NT2/D1 (cell line): ENCODE measurements at places on chromosomes 1 and 21.
A peak's percentile ranks its signal among the peaks of the same experiment; 100 is the strongest.

GRCh38 chr1:73556270-73556669 lies 641.7 kb downstream of the LRRIQ3 start:
- DNase-seq = no peak

DNA sequence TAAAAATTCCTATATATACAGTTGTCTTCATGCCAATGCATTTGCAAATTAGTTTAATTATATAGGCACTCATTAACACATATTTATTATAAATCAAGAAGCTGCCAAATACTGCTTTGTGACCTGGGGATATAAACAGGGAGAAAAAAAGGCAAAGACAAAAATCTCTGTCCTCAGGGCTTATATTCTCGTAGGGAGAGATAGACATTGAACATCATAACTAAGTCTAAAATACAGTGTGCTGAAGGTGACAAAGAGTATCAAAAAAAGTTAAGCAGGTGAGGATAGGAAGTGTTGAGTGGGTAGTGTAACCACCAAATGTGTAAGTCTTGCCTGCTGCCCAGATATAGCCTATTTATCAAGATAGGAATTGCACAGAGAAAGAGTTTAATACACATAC lies 40.7 kb upstream of the LYPLAL1 start:
- DNase-seq = no peak

GRCh38 chr1:227897704-227898438 lies 49.9 kb downstream of the WNT9A start:
- no peak for DNase-seq

DNA sequence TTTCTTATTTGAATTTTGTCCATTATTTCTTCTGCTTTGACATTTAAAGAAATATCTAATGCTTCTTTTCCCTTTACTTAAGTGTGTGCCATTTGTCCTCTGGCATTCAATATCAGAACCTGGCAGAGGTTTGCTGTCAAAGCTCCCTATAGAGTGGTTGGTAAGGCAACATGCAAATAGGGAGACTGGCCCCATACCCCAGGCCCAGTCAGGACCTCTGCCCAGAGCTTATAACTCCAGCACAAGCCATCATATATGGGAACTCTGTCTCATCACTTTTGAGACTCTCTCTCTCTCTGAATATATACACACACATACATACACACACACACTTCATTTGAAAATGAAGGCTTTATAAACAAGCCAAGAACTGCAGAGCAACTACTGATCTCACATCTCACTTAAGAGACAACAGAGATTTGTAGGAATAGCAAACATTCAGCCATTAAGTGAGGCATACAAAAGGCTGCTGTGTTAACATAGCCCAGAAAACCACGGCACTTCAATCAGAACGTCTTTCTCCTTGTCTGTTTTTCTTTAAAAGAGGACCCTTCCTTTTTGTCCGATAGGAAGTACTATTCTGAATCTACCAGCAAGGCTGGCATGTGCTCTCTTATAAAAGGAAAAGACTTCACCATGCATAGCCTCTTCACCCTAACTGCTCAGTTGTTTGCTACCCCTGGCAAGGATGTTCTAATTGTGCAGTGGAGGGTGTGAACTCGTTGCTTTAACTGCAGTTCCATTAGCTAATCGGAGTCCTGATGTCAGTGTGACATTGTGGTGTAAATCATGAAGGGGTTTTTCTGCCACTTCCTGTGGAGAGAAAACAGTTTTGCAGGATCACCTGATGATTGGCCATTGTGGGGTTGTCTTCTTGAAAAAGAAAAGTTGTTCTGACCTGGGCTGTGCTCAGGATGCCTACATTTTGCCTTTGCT lies 101.7 kb downstream of the NR5A2 start:
- peak; percentile 57 for DNase-seq

- DNase-seq = no peak
These were observed 4.1 kb upstream of the LCE7A start for GRCh38 chr1:152855661-152856060.

- DNase-seq = no peak
These were observed 973.5 kb upstream of the B3GALT2 start for GRCh38 chr1:194159941-194160340.

DNA sequence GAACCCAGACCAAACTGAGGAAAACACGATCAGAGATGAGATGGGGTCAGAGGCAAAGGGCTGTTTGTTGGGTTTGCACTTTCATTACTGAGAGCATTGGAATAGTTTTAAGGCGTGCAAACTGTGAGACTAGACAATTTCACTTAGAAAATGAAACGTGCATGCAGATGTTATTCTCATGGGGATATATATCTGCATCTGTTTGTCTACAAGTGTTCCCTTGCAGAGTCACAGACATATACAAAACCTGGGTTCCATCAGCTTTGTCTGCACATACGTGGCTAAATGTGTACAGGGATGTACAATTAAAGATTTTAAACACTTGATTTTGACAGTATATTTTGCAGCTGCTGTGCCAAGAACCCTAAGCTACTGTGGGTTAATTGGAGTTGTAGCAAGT lies 355.4 kb downstream of the KIF26B start:
- no peak for DNase-seq

DNA sequence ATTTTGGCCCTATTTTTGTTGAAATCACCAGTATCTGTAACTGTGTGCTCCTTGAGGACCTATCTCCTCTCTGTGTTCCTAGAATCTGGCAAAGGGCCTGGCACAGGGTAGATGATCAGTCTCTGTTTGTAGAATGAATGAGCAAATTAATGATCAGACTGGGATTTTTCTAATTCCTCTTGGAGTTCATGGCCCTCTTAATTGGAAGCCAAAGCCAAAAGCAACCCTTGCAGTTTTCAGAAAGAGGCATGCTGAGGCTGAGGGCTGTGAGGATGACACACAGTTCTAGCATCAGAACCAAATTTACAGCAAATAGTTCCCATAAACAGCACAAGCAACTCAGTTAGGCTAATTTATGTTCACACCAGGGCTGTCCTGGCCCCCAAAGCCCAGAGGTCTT lies 111.1 kb upstream of the BEND5 start:
- DNase-seq = no peak

DNA sequence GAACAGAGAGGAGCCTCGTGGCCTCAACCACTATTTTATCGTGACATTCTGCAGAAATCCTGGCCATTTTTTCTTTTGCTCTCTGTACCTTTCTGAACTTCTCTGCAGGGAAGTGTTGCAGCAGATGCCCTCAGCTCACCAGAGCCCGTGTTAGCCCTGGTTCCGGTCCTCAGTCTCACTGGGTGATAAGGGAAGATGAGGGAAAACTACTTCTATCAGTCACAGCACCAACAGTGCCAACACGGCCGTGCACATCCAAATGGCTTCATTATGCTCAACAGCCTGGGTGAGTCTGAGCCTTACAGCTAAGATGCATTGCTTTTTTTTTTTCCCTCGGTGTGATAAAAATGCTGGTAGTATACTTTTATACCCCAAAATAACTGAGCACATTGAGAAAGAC lies 93.0 kb downstream of the KIF26B start:
- no peak for DNase-seq

- no peak for DNase-seq
These were observed 4.1 kb downstream of the HEYL start for GRCh38 chr1:39635205-39635870.

GRCh38 chr21:45763074-45763473 lies 119.5 kb downstream of the PCBP3 start:
- no peak for DNase-seq

- no peak for DNase-seq
These were observed 57.5 kb downstream of the CD247 start for GRCh38 chr1:167460836-167461235.

GRCh38 chr1:116899529-116899928 lies 10.2 kb upstream of the PTGFRN start:
- no peak for DNase-seq

GRCh38 chr1:167666416-167666815 lies 36.4 kb downstream of the RCSD1 start:
- no peak for DNase-seq

DNA sequence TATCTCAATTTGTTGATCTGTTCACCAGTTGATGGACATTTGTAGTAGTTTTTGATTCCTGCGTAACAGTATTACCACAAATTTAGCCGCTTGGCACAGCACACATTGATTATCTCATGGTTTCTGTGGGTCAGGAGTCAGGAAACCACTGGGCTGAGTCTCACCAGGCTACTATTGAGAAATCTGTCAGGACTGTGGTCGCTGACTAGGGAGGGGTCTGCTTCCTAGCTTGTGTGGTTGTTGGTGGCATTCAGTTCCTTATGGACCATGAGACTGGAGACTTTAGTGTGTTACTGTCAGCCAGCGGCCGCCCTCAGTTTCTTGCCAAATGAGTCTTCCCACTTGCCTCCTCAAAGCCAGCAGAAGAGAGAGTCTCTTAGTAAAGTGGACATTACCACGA lies 9.8 kb downstream of the PEX14 start:
- no peak for DNase-seq

DNA sequence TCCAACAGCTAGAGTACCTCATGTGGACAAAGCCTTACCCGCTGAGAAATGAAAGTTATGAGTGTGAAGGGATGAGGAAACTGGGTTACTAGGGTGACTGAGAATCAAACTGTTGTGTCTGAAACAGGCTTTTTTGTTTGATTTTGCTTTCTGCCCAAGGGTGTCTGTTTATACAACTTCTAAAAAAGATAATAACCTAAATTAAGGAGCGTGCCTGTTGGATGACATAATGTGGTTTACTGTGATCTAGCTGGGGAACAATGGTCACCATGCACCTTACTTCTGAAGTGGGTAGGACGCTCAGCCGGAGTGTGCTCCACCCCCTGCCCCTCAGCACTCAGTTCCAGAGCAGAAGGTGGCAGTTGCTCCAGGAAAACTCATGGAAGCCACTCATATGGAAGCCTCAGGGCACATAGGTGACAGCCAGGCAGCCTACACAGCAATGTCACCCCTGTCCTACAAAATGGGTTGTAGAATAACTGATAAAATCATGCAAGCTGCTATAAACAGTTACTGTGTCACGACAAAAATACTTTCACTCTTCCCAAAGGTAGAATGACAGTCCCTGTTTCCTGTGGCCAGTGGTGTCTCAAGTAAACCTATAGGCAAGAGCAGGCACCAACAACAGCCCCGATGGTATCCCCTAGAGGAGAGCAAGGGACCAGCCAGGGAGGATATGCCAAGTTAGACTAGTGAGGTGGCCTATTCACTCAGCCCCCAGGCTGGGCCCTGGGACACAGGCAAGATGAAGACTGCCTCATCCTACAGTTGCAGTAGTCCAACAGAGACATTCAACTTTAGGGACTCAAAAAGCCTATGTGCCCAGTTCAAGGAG lies 29.3 kb downstream of the SIPA1L2 start:
- DNase-seq = no peak

- no peak for DNase-seq
These were observed 289.4 kb downstream of the ADGRL2 start for GRCh38 chr1:82090104-82090503.

- DNase-seq = no peak
These were observed 80.6 kb downstream of the NAV1 start for GRCh38 chr1:201619513-201619912.

DNA sequence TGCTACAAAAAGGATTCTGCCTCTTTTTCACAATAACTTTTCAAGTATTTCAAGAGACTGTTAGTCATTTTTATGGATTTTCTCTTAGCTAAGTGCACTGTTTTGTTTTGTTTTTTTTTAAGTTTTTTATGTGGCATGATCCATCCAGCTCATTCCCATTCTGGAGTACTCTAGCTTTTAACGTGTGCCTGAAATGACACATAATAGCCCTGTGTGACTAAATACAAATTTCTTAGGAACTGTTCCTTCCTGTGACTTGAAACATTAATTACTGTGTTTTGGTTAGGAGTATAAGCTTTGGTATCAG lies 143.9 kb downstream of the HS2ST1 start:
- no peak for DNase-seq

DNA sequence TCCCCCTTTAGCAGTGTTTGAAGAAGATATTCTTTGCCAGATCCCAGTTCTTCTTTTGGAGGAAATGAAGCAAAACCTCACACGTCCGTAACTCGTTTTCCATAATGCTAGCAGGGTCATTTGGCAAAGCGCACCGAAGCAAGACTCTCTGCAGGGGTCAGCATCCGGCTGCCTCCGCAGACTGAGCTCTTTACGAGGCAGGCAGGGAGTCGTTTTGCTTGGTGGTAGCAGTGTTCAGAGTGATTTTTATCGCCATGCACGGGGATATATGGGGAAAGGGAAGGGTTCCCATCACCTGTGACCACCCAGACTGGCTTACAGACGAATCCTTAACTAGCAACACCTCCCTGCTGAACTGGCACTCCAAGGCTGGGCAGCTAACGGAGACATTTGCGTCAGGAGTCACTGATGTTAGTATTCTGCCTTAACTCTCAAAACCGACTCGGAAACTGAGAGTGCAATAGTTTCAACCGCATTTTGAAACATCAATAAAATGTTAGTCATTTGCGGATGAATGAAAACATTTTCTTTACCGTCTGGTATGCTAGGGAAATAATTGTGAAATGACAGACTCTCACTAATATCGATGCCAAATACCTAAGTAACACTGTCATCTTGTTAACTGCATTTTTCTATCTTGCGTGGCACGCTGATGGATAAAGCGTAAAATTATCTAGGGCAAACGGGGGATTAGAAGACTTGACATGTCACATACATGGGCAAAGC lies 2.2 kb upstream of the NEGR1 start:
- peak; percentile 59 for DNase-seq

DNA sequence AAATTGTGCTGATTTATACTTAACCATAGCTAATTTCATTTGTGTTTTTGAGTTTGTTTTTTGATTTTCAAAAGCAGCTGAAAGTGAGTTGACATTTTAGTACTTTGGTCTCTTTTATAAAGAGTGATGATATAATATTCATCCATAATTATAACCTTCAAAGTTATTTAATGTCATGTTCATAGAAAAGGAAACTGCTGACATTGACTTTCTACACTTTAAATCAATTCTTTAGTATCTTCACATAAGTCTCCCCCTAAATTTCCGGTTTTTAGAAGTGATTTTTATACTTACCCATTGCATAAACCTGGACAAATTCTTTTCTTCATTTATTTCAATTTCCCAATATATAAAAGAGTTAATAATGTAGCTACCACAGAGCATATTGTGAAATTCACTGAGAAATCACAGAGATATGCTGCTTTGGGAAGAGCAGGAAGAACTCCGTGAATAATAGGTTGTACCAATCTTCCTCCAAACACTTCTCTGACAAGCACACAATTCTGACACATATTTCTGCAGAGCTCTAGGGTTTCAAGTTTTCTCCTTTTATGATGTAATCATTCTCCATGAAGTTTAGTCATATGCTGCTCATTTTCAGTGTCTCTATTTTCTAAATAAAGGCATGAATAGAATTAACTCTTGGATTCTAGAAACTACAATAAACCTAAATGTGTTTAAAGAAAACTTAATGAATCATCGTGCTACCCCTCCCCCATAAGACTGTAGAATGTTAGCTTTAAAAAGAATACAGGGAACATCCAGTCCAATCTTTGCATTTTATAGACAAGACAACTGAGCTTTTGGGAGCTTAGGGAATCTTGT lies 25.6 kb upstream of the CDC42BPA start:
- no peak for DNase-seq

GRCh38 chr21:28922368-28922767 lies 70.3 kb downstream of the LTN1 start:
- DNase-seq = peak; percentile 28

GRCh38 chr1:110118636-110119396 lies 6.6 kb downstream of the UBL4B start:
- no peak for DNase-seq

GRCh38 chr1:185939142-185939541 lies 205.0 kb downstream of the HMCN1 start:
- DNase-seq = peak; percentile 33
